ENCODE measurements at places on chromosomes 6 and 20.
A peak's percentile ranks its signal among the peaks of the same experiment; 100 is the strongest.

- DNase-seq: no peak
Observed at GRCh38 chr6:84137989-84138575, 89.4 kb downstream of the CEP162 start.

GRCh38 chr6:138572167-138572875, 73.0 kb upstream of the NHSL1 start:
- DNase-seq: peak; percentile 60

GRCh38 chr6:145069966-145070365, 665.4 kb downstream of the EPM2A start:
- no peak for DNase-seq

DNA sequence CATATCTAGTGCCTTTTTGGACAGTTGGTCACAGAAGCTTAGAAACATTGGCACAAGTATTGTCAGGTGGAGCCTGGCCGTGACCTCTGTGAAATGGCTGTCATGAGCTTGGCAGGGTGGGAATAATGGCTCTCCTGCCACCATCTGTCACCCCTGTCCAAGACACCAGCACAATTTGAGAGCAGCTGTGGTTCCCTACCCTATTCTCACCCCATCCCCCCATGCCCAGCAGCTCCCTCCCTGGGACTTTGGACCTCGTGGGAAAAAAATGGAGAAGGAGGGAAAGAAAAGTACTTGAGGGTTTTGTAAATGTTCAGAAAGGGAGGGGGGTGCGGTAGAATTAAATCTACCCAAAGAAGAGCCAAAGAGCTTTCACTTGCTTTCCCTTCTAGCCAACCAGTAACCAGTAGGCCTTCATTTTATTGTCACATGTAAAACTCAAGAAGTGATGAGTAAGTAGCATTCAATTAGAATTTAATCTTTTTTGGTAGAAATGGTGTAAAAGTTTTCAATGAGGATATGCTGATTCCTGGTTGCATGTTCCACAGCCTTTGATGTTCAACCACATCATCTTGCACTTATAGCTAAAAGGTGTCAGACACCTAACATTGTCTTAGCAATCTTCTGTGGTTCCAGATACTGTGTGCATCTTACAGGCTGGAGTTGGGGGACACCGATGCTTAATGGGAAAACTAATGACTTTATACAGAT, 263.5 kb upstream of the TAB2 start:
- DNase-seq: no peak

DNA sequence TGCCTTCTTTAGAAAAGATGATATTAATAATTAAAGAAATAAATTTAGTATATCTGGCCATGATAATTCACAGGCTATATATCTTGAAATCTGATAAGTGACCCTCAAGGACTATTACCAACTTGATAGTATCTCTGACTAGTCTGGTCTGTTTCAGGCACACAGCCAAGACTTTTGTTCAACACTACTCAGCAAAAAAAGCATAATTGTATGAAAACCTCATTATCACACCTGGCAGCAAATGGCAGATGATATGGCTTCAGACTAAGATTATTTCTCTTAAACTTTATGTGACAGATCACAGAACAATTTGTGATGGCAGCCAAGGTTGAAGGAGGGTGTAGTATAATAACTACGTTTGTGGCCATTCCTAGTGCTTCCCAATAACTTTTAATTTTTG, 114.7 kb downstream of the RWDD2A start:
- DNase-seq: no peak

GRCh38 chr6:124022641-124023040, 219.0 kb downstream of the NKAIN2 start:
- no peak for DNase-seq

GRCh38 chr6:78947529-78947928, 80.2 kb downstream of the IRAK1BP1 start:
- no peak for DNase-seq

GRCh38 chr6:21749754-21750153, 156.2 kb downstream of the SOX4 start:
- DNase-seq: no peak

DNA sequence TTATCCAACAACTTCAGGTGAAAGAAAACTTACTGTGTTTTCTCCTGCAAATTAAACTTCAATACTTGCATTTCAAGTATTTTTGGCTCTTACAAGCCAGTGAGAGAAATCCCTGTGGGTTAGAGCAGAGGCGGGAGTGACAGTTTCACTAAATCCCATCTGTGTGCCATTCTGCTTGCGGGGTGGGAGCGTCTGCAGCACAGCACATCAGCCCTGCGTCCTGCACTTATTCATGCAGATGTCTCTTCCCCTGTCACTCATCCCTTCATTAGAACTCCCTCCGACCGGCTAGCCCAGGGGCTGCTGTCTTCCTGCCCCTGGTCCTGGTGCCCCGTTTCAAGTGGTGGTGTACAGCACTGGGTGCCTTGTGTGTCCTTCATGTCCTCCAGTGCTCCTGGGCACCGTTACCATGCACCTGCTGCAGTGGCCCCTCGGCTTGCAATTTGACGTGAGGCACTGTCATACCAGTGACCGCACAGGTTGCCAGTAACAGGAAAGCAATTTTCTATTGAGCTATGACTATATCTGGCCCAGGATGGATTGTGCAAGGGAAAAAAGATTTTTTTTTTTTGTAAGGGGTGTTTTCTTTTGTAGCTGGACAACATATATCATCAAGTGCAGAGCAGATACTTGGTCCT, 59.4 kb downstream of the INSM1 start:
- DNase-seq: no peak

DNA sequence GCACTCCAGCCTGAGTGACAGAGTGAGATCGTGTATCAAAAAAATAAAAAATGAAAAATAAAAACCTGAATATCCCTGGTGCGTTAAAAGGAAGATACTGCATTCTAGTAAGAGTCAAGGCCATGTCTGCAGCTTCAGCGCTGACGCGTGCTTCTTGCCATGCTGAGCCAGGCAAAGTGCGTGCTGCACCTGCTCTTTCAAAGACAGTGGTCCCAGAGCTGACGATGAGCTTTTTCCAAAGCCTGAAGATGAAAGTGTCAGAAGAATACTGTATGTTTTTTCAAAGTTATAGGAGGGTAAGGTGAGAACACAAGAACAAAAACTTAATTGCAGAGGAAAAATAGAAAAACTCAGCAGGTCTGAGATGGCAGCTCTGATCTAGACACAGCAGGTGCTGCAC, 115.1 kb downstream of the RNASET2 start:
- DNase-seq: no peak

GRCh38 chr6:133555685-133556084, 314.5 kb downstream of the EYA4 start:
- DNase-seq: no peak

DNA sequence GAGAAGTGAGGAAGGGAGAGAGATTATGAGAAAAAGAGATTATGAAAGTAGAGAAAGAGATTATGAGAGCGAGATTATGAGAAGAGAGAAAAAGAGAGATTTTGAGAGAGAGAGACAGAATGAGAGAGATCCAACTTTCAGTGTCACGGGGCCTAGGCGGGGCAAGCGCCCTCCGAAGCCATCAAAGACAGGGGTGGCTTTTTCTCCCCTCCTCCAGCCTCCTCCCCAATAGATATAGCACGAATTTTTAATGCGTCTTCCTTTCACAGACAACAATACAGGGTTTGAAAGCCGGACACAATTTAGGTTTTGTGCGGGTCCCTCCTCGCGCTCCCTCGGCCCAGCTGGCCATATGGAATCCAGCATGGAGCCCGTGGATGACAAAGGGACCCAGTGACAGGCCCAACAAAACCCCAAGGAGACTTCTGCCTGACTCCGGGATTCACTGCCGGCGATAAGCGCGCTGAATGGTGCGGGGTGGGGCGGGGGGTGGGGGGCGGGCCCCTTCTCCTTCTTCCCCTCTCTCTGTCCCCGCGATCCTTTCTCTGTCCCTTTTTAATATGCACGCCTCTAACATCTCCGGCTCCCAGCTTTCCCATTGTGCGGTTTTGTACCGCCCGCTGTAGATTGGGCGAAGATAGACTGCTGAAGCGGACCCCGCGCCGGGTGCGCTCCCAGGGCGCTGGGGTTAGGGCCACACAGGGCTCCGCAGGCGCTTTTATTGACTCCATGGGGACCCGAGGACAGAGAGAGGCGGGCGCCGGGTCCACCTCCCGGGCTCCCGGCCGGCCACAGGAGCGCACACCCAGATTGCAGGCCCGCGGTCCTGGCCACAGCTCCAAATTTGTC, 5.4 kb downstream of the NKX2-2 start:
- DNase-seq: no peak

DNA sequence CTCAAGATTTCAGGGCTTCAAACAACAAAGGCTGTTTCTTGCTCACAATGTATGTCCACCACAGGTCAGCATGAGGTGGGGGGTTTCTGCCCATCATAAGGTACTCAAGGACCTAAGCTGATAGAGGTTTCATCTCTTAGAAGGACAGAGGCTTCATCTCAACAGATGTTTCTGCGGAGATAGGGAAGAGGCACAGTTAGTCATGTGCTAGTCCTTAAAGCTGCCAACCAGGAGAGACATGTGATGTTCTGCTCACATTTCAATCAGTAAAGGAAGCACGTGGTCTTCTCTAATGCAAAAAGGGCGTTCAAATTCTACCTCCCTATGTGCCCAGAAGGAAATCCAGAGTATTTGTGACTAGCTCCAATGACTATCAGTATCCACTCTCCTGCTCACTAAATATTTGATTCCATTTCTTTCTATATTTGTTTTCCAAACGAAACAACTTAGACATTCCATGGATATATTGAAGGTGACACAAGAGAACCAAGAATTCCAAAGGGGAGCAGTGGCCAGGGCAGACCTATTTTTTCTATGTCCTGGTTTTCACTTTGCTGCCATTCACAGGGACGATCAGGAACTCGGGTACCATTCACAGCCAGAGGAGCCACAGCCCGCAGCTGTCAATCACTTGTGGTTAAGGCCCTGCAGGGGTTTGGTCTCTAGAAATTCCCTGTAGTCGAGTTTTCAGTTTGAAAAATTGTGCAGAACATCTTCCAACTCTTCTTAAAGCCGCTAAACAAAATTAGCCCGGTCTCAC, 173.2 kb upstream of the FOXA2 start:
- no peak for DNase-seq

- DNase-seq: no peak
Observed at GRCh38 chr20:31678389-31679356, 41.0 kb downstream of the COX4I2 start.

DNA sequence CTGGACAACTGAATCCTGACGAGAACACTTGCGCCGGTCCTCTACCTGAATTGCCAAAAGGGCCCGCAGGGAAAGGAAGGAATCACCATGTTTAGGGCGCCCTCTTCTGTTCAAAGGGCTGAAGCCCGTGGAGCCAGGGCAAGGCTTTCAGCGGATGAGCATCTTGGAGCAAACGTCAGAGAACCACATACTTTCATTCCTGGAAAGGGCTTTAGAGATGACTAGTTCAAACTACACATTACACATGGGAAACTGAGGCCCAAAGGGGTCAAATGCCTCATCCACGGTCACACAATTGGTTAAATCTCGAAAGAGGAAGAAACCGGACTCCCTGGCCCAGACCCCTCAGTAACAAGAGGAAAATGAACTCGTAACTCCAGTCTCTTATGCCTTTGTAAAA, 11.5 kb upstream of the ZNF133 start:
- DNase-seq: peak; percentile 48

DNA sequence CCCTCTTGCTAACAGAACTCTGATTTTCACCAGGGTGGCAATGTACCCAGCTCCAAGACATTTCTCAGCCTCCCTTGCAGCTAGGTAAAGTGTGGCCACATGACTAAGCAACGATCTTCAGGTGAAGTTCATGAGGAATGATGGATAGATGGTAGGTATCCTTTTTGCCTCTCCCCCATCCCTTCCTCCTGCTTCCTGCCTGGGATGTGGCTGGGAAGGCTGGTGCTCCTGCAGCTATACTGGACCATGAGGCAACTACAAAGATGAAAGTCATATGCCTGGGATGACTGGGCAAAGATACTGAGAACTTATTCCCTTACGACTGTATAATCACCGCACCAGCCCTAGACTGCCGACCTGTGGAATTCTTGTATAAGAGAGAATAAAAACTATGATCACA, 13.4 kb downstream of the ZNF335 start:
- DNase-seq: no peak

DNA sequence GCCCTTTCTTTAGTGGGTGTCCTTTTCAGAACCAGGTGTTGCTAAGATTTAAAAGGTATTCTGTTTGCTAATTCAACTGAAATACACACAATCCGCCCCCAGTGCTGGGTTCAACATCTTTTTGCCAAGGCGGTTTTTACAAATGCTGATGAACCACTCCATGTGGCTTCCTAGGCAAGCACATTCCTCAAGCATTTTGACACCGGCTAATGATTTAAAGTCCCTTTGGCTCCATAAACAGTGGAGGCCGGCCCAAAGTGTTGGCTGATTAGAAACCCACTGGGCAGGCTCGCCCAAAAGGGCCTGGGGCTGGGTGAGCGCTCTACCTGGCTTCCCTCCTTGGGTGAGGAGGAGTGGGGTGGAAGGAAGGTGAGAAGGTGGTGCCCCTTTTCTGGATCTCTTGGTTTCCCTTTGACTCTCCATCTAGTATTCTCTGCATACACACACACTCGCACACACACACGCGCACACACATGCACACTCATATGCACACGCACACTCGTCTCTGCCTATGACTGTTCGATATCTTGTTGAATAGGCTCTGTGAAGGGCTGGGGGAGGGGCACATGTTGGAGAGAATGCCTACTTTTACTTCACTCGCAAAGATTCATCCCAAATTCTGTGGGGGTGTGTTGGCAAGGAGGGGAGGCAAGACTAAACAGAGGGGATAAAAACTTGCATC, 66.7 kb upstream of the ARMC2 start:
- no peak for DNase-seq

- peak; percentile 18 for DNase-seq
Observed at GRCh38 chr20:32356622-32357374, 1.3 kb upstream of the ASXL1 start.

GRCh38 chr6:27642744-27643456, 170.0 kb upstream of the ZNF184 start:
- no peak for DNase-seq

GRCh38 chr20:32474967-32475811, 109.9 kb downstream of the NOL4L start:
- DNase-seq: peak; percentile 85

- DNase-seq: no peak
Observed at GRCh38 chr6:40806256-40806864, 219.2 kb upstream of the LRFN2 start.
